Activated naive CD4-positive, alpha-beta T cell treated with anti-CD3 and anti-CD28 coated beads for 36 hours (primary cell): ENCODE measurements at places on chromosomes 4 and X. TPM values are rescaled to one million over a fixed set of nuclear protein-coding genes. Genes with fewer than 3 reads are reported as not detected.

DNA sequence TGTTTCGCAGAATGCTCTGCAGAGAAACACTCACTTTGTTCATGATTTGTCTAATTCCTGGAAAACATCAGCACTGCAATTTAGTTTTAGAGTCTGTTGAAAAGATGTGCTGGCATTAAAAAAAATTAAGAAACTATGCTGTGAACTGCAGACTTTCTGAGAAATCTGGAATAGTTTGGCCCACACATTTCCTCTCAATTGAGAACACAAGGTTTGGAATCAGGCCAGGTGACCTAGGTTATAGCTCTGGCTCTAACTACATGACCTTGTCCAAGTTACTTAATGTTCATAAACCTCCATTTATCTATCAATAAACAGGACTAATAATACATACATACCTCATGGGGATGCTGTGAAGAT is 61.4 kb upstream of the ENPEP start:
- no peak overlapping the region for H3K4me3 ChIP-seq
- H3K27me3 ChIP-seq = peaks cover 26% of the 10 kb centered on the region
- no peak for DNase-seq
- no peaks in the 10 kb centered on the region for H3K4me1 ChIP-seq
- H3K27ac ChIP-seq = no peak overlapping the region
- H3K36me3 ChIP-seq = no peaks in the 10 kb centered on the region

CSAG1 gene
- total RNA-seq = not detected

CXCL3 gene
- not detected for total RNA-seq

GPM6B gene
- not detected for total RNA-seq

- DNase-seq = no peak
- H3K36me3 ChIP-seq = no peaks in the 10 kb centered on the region
- no peak overlapping the region for H3K4me3 ChIP-seq
- no peaks in the 10 kb centered on the region for H3K27me3 ChIP-seq
Observed at GRCh38 chrX:148929686-148930085, 429.3 kb downstream of the AFF2 start.

DNA sequence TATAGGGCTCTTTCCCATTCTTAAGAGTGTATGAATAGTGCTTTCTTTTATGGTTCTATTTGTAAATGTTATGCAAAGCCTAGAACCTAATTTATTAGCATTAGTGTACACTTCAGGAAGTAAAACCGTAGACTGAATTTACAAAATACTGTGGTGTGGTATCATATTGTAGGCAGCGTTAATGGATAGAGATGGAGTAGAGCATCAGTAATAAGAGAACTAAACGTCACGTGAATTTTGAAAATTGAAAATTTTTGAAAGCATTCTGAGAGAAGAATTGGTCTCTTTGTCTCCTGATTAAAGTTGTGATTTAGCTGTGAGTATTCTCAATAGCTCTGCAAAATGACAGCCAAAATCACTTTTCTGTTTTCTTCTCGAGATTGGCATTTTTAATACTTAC is 2.9 kb downstream of the STIM2 start:
- no peak overlapping the region for H3K27ac ChIP-seq
- H3K27me3 ChIP-seq = no peaks in the 10 kb centered on the region
- H3K36me3 ChIP-seq = peaks cover 12% of the 10 kb centered on the region
- peak overlapping the region; percentile 60 for H3K4me3 ChIP-seq
- no peak for DNase-seq

SORCS2 gene
- total RNA-seq = 0.15 TPM

RBM10 gene
- 65.4 TPM for total RNA-seq

IQSEC2 gene
- total RNA-seq = 0.20 TPM

DNA sequence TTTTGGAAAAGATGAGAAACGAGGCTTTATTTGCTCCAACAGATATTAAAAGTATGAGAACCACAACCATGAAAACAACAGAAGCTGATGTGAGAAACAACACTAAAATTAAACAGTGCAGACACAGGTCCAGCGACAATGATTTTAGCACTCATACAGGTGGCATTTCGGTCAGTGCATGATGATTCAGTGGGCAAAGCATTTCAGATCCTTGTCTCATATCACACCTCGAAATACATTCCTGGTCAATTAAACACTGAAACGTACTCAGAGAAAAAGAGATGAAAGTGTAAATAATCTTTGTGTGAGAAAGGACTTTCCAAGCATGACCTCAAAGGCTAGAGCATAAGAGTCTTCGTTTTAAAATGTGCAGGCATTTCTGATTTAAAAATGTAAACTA is 85.2 kb downstream of the ACOX3 start:
- no peaks in the 10 kb centered on the region for H3K36me3 ChIP-seq
- no peak overlapping the region for H3K4me3 ChIP-seq
- no peak overlapping the region for H3K27ac ChIP-seq

MYOZ2 gene
- total RNA-seq = not detected

- H3K36me3 ChIP-seq = no peaks in the 10 kb centered on the region
- H3K4me1 ChIP-seq = no peaks in the 10 kb centered on the region
- no peak overlapping the region for H3K27ac ChIP-seq
- no peak overlapping the region for H3K4me3 ChIP-seq
- H3K27me3 ChIP-seq = peaks cover 3% of the 10 kb centered on the region
Observed at GRCh38 chr4:119825696-119826095, 197.1 kb upstream of the PDE5A start.

DNA sequence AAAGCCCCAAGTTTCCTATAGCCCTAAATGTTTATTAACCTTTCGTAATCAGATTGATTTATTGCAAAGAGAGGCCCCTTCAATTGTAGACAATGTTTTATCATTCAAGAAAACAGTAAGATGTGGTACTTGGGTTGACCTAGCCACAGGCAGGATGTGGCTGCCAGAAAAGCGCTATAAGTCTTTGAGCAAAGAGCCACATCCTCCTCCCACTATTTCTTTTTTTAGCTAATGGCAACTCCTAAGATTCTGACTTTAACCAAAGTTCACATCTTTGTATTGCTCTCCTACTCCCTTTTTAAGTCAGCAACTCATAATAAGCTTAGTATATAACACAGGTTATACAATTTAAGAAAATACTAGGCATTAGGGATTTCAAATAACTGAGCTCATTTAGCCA is 70.7 kb upstream of the PPP3CA start:
- peak; percentile 81 for DNase-seq
- H3K4me3 ChIP-seq = no peak overlapping the region
- no peaks in the 10 kb centered on the region for H3K36me3 ChIP-seq
- H3K4me1 ChIP-seq = peaks cover 36% of the 10 kb centered on the region

TMPRSS11F gene
- not detected for total RNA-seq

LAGE3 gene
- total RNA-seq = 42.3 TPM

DNA sequence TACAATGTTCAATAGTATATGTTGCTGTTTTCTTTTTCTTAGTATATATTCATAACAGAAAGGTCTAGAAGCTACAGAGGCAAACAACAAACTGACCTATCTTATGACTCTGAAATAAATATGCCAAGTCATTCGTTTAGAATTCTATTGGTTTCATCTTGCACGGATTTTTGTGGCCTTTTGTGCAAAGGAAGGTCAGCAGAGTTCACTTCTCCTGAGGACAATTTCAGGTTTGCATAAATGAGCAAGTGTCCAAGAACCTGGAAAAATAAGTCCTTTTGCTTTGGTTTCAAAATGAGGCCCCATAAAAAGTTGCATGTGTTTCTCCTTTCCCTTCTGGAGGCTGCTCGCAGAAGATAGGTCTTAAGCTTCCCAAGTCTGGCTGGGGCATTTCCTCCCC is 156.9 kb downstream of the APBB2 start:
- H3K4me3 ChIP-seq = no peak overlapping the region
- DNase-seq = no peak
- H3K27me3 ChIP-seq = peaks cover 11% of the 10 kb centered on the region
- no peak overlapping the region for H3K27ac ChIP-seq
- H3K36me3 ChIP-seq = no peaks in the 10 kb centered on the region
- H3K4me1 ChIP-seq = no peaks in the 10 kb centered on the region

DNA sequence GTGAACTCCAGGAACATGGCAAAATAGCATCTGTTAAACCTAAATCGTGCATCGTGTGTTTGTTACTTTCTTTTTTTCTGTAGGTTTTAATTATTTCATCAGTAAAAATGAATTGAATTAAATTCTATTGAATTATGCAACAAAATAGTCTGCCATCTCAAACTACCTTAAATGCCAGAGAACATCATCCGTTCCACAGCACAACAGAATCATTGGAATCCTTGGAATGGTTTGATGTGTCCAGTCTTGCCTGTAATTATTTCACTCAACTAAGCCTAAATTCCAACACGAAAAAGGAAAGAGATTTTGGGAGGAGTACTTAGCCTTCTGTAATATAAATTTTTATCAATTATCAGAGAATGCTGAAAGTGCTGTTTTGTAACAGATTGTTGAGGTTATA is 17.1 kb upstream of the SLC7A11 start:
- H3K27ac ChIP-seq = no peak overlapping the region
- no peaks in the 10 kb centered on the region for H3K36me3 ChIP-seq
- peaks cover 2% of the 10 kb centered on the region for H3K4me1 ChIP-seq
- H3K27me3 ChIP-seq = peaks cover 2% of the 10 kb centered on the region
- DNase-seq = no peak
- H3K4me3 ChIP-seq = no peak overlapping the region

HS6ST2 gene
- 1.3 TPM for total RNA-seq

- no peak for DNase-seq
- H3K27me3 ChIP-seq = peaks cover 2% of the 10 kb centered on the region
- no peak overlapping the region for H3K4me3 ChIP-seq
- H3K36me3 ChIP-seq = no peaks in the 10 kb centered on the region
- H3K27ac ChIP-seq = no peak overlapping the region
Observed at GRCh38 chr4:118270492-118270891, 82.3 kb downstream of the PRSS12 start.

DNA sequence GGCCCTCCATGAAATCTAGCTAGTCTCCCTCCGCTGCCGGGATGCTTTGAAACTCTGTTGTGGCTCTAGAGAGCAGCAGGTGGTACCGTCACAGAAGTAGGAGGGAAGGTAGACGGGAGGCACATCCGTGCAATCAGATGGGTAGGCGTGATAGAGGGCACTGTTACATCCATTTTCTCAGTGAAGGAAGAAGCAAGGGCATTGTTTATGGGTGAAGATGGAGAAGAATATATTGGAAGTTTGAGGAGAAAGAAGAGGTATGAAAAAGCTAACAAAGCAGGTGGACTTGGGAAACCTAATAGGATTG is 1.3 kb downstream of the ANAPC4 start:
- no peak overlapping the region for H3K4me3 ChIP-seq
- peaks cover 9% of the 10 kb centered on the region for H3K4me1 ChIP-seq
- no peak for DNase-seq
- no peaks in the 10 kb centered on the region for H3K27me3 ChIP-seq
- H3K27ac ChIP-seq = no peak overlapping the region

DNA sequence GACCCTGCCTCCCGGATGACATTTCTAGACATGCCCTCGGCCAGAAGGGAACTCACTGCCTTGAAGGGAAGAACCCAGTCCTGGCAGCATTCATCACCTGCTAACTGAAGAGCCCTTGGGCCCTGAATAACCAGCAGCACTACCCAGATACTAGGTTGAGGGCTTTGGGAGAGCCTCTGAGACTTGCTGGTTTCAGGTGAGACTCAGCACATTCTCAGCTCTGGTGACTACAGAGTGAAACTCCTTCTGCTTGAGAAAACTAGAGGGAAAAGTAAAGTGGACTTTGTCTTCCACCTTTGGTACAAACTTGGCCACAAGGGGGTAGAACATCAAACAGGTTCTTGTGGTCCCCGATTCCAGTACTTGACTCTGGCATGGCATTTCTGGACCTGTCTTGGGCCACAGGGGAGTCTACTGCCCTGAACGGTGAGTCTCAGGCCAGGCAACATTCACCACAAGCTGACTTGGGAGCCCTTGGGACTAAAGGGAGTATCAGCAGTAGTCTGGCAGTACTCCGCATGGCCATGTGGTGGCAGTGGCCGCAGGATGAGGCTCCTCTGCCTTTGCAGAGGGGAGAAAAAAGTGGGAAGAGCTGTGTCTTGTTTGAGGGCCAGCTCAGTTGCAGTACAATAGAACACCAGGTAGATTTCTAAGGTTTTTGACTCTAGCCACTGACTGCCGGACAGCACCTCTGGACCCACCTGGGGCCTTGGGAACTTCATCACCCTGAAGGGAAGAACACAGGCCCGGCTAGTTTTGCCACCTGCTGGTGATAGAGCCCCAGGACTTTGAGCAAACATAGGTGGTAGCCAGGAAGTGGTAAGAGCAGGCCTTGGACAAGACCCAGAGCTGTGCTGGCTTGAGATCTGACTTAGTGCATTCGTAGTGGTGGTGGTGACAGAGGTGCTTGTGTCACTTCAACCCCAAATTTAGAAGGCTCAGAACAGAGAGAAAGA is 414.8 kb downstream of the OPHN1 start:
- H3K4me3 ChIP-seq = no peak overlapping the region
- H3K36me3 ChIP-seq = no peaks in the 10 kb centered on the region
- peak; percentile 5 for DNase-seq
- no peak overlapping the region for H3K27ac ChIP-seq
- no peaks in the 10 kb centered on the region for H3K27me3 ChIP-seq

DNA sequence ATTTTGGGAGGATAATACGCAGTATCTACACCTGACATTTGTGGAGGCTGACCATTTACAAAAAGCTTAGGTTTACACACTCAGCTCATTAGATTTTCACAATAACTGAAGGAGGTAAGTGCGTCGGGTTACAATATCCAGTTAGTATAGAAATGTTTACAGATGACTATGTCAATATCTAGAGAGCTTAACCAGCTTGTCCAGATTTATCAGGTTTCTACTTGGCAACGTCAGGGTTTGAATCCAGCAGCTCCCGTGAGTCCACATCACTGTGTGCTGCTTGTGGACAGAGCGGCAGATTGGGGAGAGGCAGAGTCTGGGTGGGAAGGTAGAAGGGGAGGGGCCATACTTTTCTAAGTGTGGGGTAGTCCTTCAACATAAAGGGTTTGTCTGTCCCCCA is 28.3 kb downstream of the ARHGAP10 start:
- H3K36me3 ChIP-seq = no peaks in the 10 kb centered on the region
- H3K4me3 ChIP-seq = no peak overlapping the region
- H3K4me1 ChIP-seq = no peaks in the 10 kb centered on the region
- no peak overlapping the region for H3K27ac ChIP-seq
- no peak for DNase-seq
- H3K27me3 ChIP-seq = no peaks in the 10 kb centered on the region

CXCL1 gene
- total RNA-seq = not detected

DNA sequence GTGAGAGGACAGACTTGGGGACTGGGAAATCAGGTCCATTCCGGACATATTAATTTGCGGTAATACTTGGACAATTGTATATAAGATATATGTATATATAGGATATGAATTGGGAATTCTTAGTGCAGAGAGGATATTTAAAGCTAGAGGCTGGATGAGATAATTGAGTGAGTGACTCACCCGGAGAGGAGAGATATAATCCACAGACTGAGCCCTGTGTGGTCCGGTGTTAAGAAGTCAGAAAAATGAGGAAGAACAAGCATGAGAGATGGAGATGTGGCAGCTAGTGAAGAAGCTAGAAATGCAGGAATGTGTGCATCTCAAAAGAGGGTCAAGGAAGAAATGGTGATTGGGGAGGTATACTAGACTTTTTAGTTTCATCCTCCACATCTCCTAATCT is 336.2 kb downstream of the SLC7A11 start:
- no peak overlapping the region for H3K27ac ChIP-seq
- no peaks in the 10 kb centered on the region for H3K36me3 ChIP-seq
- no peak for DNase-seq
- no peaks in the 10 kb centered on the region for H3K4me1 ChIP-seq
